ENCODE measurements at places on chromosomes 16 and 17.

- DNase-seq, result no peak
Measured at GRCh38 chr17:70776441-70776840, 607.1 kb downstream of the KCNJ2 start.

GRCh38 chr16:82993926-82994325 lies 367.2 kb downstream of the CDH13 start:
- DNase-seq, result no peak

DNA sequence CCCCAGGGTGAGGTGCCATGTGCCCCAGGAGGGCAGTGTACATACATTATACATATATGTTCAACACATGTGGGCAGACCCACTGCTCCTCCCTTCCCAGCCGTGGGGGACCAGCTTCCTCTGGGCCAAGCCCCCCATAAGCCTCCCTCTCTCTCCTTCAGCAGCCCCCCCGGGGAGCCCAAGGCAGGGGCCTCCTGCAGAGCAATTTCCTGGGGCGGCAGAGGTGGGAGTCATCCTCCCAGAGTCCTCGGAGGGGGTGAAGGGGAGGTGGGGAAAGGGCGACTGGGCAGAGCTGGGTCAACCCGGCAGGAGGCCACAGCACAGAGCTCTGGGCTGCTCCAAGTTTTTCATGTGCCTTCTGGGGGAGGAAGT lies 235.1 kb downstream of the ZNF423 start:
- DNase-seq, result no peak

DNA sequence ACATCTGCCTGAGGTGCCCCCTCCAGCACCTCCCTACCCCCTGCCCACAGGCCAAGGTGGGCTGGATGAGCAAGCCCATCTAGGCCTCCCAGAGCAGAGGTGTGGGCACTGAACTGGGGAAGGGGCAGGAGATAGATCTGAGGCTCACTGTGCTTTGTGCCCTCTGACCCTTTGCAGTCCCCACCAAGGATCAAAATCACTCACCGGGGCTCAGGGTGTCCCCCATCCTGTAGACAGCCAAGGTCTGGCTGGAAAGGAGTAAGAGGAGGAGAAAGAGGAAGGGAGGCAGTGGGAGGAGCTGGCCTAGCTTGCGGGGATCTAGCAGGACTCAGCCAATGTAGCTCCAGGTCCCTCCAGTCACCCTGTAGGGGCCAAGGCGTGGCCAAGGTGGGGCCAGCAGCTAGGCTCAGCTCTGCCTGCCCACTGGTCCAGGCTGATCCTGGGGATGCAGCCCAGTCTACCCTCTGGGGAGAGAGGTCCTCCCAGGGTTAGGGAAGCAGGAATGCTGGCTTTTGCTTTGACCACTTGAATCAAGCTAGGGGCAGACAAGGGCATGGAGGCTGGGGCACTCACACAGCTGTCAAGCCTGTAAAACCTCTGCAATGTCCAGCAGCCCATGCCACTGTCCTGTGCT lies 1.8 kb downstream of the SLC12A4 start:
- no peak for DNase-seq

- DNase-seq, result no peak
Measured at GRCh38 chr17:77279448-77280303, 138.9 kb downstream of the SEC14L1 start.

- no peak for DNase-seq
Measured at GRCh38 chr17:74964988-74965622, 7.5 kb downstream of the HID1 start.

DNA sequence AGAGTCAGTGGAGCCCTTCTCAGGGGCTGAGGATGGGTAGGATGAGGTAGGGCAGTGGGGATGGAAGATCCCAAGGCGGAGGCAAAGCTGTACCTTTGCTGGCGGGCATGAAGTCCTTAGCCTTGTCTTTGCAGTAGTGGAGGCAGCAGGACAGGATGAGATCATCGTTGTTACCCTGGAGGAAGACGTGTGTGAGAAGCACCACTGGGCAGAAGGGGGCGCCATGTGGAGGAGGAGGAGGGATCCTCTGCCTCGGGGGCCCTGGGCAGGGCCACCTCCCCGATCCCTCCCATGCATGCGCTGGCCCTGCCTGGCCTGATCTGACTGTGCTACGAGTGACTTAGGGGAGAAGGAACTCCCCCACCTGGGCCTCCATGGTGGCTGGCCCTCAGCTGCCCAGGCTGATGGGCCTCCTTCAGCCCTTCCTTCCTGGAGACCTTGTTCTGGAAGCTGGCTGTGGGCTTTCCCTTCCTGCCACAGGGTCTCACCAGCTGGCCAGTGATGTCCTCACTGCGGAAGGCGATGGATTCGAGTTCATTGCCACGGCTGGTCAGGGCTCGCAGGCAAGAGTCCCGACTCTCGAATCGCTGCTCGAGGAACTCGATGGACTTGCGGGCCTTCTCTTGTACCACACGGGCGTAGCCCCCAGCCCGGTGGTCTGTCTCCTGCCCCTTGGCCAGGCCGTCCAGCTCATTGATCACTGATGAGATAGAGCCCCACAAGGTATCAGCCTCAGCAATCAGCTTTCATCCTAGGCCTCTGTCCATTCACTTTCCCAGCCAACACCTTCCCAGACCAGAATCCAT lies 10.3 kb downstream of the HIC1 start:
- DNase-seq, result no peak

GRCh38 chr16:56716761-56717160 lies 13.2 kb upstream of the NUP93 start:
- no peak for DNase-seq

GRCh38 chr16:679814-680624 lies at the start of gene STUB1:
Gene STUB1 (plus strand): TSS chr16:680410. CDS start chr16:680526, 116 bp downstream.
- DNase-seq, result peak; percentile 91

- DNase-seq, result no peak
Measured at GRCh38 chr17:29012535-29012934, 6.7 kb upstream of the SEZ6 start.

DNA sequence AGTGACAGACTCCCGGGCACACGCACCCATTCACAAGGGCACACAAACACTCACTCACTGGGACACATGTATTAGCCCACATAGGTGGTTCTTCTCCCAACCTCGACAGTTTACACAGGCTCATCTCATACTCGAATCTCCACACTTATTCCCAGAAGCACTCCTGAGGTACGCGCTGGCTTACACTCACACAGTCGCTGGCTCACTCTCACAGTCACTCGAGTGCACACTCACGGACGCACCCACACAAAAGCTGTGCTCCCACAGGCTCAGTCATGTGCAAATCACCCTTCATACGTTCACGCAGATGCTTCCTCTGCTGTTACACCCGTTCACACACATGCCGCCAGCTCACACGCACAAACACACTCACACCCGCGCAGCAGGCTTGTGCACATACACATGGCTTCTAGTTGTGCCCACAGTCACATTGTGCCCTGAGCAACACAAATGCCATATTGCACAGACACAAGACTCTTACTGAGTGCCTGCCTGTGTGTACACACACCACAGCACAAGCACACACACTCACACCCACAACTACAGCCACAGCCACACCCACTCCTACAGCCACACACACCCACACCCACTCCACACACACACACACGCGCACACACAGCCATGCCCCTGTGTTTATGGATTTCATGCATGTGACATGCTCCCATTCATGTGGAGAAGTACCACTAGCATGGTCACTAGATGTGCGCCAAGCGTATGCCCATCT lies 8.4 kb upstream of the PRR29 start:
- DNase-seq, result no peak

- DNase-seq, result no peak
Measured at GRCh38 chr17:58284613-58285421, 4.1 kb upstream of the MPO start.

DNA sequence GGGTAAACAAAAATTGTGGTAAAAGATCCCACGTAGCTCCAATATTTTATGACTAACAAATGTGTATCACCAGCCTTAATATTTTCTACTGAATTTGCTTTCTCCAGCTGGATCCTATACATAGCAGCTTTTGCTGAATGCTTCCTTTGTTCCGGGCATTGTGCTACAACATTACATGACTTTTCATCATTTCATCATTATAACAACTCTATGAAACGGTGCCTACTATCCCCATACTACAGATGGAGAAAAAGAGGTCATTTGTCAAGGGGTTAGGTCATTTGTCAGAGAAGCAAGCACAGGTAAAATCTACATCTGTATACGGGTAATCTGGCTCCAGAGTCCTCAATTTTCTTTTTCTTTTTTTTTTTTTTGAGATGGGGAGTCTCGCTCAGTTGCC lies 74.3 kb downstream of the KANSL1 start:
- DNase-seq, result no peak

- DNase-seq, result no peak
Measured at GRCh38 chr16:12160815-12161550, 184.4 kb downstream of the SNX29 start.

GRCh38 chr17:31089471-31089870 lies 5.3 kb upstream of the NF1 start:
- no peak for DNase-seq

GRCh38 chr17:4899341-4900230 lies at the start of gene C17orf107:
Gene C17orf107 (plus strand): TSS chr17:4899536. CDS start chr17:4899763, 227 bp downstream.
- DNase-seq, result no peak

DNA sequence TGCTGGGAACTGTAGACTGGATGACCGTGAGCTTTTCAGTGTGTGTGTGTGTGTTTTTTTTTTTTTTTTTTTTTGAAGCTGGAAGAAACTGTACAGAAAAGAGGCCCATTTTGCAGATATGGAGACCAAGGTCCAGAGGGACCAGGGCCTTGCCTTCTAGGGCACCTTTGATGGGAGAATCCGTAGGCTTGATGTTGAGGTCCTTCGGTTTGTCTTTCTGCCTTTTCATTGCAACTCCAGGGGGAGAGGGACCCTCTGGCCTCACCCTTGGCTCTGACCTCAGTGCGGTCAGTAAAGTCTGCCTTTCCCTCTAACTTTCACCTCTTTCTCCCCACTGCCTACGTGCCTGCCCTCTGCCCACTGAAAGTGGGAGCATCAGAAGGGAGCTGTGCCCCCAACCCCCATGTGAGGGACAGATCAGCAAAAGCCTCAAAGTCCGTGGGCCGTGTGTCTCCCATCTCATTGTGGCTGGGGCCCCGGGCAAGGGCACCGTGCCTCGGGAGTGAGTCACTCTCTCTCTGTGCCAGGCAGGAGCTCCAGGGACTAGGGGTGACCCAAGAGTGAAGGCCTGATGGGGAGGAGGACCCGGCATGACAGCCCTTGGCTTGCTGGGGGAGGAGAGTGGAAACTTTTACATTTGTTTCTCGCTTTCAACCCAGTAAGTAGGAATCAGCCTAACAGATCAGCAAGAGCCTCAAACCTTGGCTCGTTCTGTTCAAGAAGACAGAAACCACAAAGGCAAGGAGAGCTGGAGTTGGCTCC lies 123.6 kb downstream of the CMIP start:
- no peak for DNase-seq

DNA sequence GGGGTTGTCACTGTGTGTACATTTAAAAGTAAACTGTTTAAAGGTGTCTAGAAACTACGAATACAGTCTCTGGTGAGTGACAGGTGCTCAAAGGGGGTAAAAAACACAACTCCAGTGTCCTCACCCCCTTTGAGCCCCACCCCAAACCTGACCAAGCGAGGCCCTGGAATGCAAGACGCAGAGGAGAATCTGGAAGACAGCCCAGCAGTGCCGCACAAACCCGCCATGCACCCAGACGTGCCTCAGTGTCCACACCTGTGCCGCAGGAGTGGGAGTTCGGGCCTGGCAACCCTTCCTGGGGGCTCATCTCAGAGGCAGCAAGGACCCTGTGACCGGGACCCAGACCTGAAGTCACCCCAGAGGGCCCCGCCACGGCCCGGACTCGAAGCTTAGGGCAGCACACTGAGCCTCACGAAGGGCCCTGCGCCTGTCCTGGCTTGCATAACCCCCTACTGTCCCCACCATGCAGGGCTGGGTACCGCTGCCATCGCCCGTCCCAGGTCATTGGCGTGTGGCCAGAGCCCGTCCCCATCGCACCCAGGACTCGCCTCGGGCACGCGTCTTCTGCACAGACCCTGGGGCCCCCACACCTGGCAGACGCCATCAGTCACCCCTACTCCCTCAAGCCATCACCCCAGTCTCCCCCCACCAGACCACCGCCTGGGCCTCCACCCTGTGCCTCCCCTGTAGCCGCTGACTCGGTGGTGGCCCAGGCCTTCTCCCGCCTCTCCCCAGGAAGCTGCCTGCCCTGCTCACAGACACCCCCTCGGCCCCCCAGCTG lies 33.0 kb upstream of the ZC3H18 start:
- DNase-seq, result no peak

GRCh38 chr17:47840742-47841487 lies at the start of gene SCRN2:
Gene SCRN2 (minus strand): TSS chr17:47841273. CDS start chr17:47840843, 430 bp downstream.
- DNase-seq, result peak; percentile 87

DNA sequence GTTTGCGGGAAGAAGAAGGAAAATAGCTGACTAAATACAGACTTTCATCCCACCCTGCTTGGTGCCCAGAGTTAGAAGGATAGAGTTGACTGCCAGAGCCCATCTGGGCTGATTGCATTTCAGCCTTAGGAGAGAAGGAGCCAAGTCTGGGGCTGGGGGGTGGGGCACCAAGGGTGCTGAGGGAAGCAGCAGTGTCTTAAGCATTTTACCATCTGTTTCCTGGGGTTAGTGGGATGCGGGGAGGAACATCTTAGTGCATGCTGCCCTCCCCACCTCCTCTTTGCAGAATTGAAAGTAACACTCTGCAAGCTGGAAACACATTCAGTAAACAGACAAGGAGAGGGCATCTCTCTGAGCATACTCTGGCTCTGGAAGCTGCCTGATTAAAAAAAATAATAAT lies 1.5 kb upstream of the ARL5C start:
- DNase-seq, result no peak

- DNase-seq, result peak; percentile 42
Measured at GRCh38 chr16:2223942-2224486, 623 bp downstream of the E4F1 start.

GRCh38 chr16:76276745-76277438 lies at the start of gene CNTNAP4:
Gene CNTNAP4 (plus strand): TSS chr16:76277401. CDS start chr16:76277663, 262 bp downstream.
- no peak for DNase-seq

DNA sequence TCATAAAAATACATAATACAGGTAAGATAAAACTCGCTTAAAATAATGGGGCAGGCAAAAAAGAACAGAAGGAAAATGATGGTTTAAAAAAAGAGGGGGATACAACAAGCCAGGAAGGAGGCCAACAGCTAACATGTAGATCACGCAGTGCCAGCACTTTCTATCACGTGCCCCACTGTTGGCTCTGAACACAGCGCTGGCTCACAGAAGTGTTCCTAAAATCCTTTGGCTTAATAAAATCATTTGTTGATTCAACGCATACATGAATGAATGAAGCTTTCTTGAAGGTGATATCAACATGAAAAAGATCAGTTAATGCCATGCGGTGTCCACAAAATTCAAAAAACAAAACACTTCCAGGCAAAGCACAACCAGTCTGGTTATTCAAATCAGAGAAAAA lies 8.5 kb downstream of the ITGAE start:
- DNase-seq, result no peak

GRCh38 chr16:637081-638018 lies 1.2 kb upstream of the METTL26 start:
- peak; percentile 90 for DNase-seq
